ENCODE measurements at places on chromosomes 1 and 21. TPM values are rescaled to one million over a fixed set of nuclear protein-coding genes. Genes with fewer than 3 reads are reported as not detected.

- no peaks in the 10 kb centered on the region for H3K36me3 ChIP-seq
- no peaks in the 10 kb centered on the region for H3K27me3 ChIP-seq
- H3K4me3 ChIP-seq, result no peak overlapping the region
- H3K27ac ChIP-seq, result no peak overlapping the region
Observed at GRCh38 chr1:116310180-116310579, 62.9 kb upstream of the ATP1A1 start.

DNA sequence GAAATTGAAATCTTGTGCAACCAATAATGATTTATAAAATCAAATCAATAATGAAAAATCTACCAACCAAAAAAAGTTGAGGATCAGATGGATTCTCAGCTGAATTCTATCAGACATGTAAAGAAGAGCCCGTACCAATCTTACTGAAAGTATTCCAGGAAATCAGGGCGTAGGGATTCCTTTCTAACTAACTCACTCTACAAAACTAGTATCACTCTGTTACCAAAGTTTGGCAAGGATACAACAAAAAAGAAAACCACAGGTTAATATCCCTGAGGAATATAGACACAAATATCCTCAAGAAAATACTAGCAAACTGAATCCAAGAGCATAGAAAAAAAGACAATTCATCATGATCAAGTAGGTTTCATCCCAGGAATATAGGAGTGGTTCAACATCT is 52.8 kb upstream of the ADGRL4 start:
- no peak for DNase-seq
- no peaks in the 10 kb centered on the region for H3K4me1 ChIP-seq
- H3K27me3 ChIP-seq, result no peaks in the 10 kb centered on the region

DNA sequence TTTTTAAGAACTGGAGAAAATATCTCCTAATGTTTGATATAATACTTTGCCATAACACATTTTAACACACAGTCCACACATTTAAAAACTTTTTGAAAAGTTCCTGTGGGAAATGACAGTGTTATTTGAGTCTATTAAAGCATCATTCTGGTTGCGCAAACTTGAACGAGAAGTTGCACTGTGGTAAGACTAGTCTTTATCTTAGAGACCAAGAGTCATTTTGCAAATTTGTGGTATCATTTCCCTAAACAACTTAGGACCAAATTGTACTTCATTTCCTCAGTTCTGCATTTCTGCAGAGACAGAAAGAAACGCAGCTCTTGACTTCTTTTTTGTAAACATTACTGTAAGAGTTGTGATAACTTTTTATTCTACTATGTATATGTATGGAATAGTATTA is at the start of gene RGS18:
RGS18 (plus strand) TSS at position 282 of the 400 bp plus-strand sequence. CDS start 176 bp downstream, outside the sequence.
- H3K4me3 ChIP-seq, result peak within 1 kb of the TSS; percentile 21
- H3K36me3 ChIP-seq, result no peaks in the 10 kb centered on the region
- H3K27me3 ChIP-seq, result no peaks in the 10 kb centered on the region
- DNase-seq, result no peak
- H3K27ac ChIP-seq, result peak within 1 kb of the TSS; percentile 71
- H3K4me1 ChIP-seq, result no peaks in the 10 kb centered on the region

- DNase-seq, result no peak
- H3K4me3 ChIP-seq, result no peak overlapping the region
- H3K4me1 ChIP-seq, result no peaks in the 10 kb centered on the region
- no peaks in the 10 kb centered on the region for H3K27me3 ChIP-seq
- no peaks in the 10 kb centered on the region for H3K36me3 ChIP-seq
Observed at GRCh38 chr1:118933051-118933781, 54.9 kb downstream of the TBX15 start.

DNA sequence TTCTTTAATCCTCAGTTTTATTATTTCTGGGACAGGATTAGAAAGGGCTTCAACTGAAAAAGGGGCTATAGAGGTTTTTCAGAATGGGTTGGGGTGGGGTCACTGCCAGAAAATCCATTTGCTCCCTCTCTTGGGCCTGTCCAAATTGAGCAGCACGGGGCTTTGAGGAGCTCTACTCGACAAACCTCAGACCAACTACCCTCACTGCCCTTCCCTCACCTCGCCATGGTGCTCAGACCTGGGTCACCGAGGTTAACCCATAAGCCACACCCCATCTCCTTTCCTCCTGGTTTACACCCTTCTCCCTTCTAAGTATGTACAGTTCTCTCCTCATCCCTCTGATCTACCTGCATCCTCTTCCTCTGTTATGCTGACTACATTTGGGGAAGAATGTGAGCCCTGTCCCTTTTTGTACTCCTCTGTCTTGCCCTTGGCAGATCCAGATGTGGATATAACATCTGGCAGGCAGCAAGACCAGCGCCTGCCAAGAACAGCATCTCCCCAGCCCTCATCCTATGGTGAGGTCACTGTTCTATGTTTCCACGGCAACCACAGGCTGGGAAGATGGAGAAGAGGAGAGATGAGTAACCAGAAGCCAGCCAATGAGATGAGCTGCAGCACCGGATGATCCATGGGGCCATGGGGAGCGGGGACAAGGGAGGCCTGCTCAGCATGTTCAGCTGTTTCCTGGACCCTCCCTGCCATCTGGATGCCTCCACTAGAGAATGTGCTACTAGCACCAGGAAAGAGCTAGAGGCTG is 3.7 kb upstream of the FABP3 start:
- H3K4me3 ChIP-seq, result no peak overlapping the region
- no peaks in the 10 kb centered on the region for H3K27me3 ChIP-seq
- no peak for DNase-seq
- no peaks in the 10 kb centered on the region for H3K36me3 ChIP-seq
- H3K4me1 ChIP-seq, result peaks cover 29% of the 10 kb centered on the region
- no peak overlapping the region for H3K27ac ChIP-seq

- no peak overlapping the region for H3K27ac ChIP-seq
- no peaks in the 10 kb centered on the region for H3K36me3 ChIP-seq
- H3K4me1 ChIP-seq, result no peaks in the 10 kb centered on the region
- no peak overlapping the region for H3K4me3 ChIP-seq
Observed at GRCh38 chr1:245926888-245927287, 580.2 kb downstream of the SMYD3 start.

DNA sequence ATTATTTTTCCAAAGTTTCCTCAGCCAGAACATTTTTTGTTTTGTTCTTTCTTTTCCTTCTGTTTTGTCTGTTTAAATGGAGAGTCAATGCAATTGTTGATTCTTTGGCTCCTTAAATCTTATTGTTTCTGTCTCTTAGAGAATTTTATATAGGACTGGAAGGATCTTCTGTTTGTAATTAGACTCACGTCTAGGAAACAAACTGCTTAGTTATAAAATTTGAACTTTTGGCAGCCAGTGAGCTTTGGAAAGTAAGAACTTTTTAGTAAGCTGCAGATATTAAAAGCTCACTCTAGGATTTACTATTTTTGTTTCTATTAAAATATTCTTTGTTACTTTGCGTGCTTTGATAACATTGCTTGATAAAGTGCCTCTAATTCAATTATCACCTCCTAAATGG is 109.8 kb upstream of the HNRNPU start:
- no peaks in the 10 kb centered on the region for H3K27me3 ChIP-seq
- H3K27ac ChIP-seq, result no peak overlapping the region
- no peak for DNase-seq
- H3K4me1 ChIP-seq, result peaks cover 6% of the 10 kb centered on the region

DNA sequence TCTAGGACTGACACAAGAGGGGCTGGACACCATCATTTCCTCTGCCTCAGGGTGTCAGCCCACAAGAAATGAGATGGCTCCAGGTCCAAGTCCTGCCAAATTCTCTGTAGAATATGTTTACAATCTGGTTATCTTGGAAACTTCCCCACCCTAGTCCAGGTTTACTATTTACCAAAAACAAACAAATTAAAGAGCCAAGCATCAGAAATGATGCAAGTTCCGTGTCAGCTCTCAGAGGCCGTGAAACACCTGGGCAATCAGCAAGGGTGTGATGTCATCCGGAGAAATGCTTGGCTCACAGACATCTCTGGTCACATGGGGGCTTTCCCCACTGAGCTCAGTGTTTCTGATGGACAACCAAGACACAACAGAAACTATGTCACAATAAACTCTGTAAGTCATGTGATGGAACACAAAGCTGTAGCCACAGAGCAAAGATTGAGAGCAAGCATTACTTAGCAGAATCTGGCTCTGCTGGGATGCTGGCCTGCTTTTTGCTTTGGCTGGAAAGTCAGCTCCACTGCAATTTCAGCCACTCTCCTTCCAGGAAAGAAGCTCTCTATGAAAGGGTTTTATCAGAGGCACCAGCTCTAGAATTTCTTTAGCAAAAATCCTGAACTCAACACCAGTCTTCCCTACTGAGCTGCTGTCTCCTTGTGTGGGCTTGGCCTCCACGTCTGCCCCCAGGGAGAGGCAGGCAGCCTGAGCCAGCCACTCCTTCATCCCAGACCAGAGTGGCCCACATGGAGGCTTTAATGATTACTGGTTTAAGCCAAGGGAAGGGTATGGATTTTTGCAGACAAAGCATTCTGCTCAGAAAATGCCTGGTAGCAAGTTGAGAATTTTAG is 55.9 kb downstream of the NENF start:
- no peaks in the 10 kb centered on the region for H3K36me3 ChIP-seq
- peak overlapping the region; percentile 54 for H3K27ac ChIP-seq
- no peak for DNase-seq
- H3K4me1 ChIP-seq, result peaks cover 10% of the 10 kb centered on the region

- no peak within 1 kb of the TSS for H3K4me3 ChIP-seq
- H3K36me3 ChIP-seq, result no peaks in the 10 kb centered on the region
- H3K27me3 ChIP-seq, result peaks cover 51% of the 10 kb centered on the region
- DNase-seq, result no peak
- peaks cover 5% of the 10 kb centered on the region for H3K4me1 ChIP-seq
Observed at GRCh38 chr21:29939924-29940275, at the start of gene GRIK1. GRIK1 (minus strand) TSS chr21:29939996.

The ANKRD34A gene
- 0.41 TPM for total RNA-seq

All from lower lobe of right lung (tissue), 2 donors.